NCI-H524 (cell line): ENCODE measurements at places on chromosomes 3 and 15.

- DNase-seq, result no peak
Observed at GRCh38 chr3:189586941-189587663, 44.1 kb upstream of the TP63 start.

DNA sequence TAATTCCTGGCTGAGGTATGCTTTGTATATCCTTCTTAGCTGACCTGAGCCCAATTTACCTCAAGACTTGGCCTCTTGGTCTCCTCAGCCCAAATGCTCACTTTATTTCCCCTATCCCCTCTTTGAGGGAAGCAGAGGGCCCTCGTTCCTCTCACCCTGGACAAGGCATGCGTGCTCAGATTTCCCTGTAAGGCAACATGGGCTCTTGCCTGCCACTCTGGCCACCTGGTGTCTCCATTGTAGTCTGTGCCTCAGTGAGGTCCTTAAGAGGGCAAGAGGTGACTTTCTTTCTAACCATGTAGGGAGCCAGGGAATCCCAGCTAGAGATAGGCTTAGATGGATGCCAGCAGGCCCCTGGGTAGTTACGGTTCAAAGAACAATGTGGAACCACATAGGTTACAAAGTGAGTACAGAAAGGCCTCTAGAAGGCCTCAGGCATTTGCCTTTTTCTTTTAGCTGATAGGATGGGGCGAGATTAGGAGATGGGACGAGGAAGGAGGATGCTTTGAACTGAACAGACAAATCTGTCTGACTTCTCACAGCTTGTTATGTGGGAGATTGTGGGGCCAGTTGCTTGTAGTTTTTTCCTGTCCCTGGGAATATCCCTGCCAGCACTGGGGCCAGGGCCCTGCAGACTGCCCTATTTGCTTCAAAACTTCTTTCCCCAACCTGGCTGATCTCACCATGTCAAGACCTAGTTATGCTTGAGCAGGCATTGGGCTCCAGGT is 1.1 kb upstream of the INTS14 start:
- no peak for DNase-seq

DNA sequence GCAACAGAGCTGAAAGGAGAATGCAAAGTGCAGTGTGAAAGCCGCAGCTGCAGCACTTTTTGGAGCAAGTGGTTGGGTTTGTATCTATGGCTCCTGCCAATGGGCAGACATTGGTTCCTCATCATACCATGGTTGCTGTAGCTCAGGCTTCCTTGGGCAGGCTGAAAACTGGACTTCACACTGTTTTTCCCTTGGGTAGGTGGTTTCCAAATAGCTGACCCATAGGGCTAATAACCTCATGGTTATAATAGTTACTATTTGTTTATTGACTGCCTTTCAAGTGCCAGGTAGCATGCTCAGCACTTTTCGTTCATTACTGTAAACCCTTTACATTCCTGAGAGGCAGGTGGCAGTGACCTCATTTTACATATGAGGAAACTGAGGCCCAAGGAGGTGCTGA is 4.5 kb downstream of the CGNL1 start:
- no peak for DNase-seq

DNA sequence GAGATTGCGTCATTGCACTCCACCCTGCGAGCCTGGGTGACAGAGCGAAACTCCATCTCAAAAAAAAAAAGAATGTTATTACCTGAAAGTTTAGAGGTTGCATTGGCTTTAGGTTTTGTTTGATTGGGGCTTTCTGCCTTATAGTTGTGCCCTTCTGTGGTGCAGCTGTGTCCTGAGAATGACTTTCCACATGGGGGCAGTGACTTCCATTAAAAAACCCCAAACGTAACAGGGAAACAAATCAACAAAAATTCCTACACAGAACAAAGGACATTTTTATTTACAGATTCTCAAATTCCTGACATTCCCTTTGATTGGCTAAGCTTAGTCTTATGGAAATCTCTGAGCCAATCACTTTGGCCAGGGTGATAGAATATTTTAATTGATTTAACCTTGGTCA is 154.1 kb upstream of the GPR149 start:
- DNase-seq, result no peak

GRCh38 chr15:65201918-65202317 is 9.4 kb downstream of the CILP start:
- DNase-seq, result no peak

DNA sequence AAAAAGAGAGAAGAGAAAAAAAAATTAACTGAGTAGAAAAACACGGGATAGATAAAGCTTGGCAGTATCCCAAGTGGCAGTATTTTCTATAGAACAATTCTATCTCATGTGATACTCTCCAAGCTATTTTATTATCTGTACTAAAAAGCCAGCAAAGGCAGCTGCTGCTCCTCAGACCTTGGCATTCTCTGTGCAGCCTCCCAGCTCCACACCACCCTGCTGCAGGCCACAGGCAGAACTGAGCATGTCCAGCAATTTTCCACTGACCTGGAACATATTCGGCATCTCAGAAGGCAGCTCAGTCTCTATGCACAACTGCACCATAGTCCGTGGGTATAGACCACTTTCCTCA is 1161.4 kb downstream of the IGSF11 start:
- DNase-seq, result no peak
